Kasumi-1 (cell line): ENCODE measurements at places on chromosomes 2 and 18.

DNA sequence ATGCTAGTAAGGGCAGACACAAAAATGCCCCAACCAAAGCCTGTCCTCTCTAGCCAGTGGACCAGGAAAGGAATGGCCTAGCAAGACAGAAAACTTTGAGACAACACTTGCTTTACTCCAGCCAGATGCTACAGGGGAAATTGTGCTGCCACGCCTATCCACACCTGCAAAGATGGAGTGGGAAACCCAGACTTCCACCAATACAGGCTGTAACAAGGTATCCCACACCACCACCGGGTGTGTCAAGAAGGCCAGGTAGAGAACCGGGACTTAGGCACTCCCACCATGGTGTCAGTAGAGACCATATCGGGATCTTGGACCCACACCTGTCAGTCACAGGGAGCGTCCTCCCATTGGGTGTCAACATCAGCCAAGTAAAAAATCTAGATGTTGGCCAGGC, 16.2 kb upstream of the ESPNL start:
- no peak for DNase-seq

GRCh38 chr2:221569871-221570270, 2.2 kb downstream of the EPHA4 start:
- no peak for DNase-seq

GRCh38 chr18:8709248-8710059, 4.1 kb downstream of the MTCL1 start:
- DNase-seq, result no peak

GRCh38 chr2:232316461-232317330, 61.9 kb upstream of the ALPP start:
- no peak for DNase-seq

GRCh38 chr2:70496819-70497218, 56.8 kb downstream of the TGFA start:
- DNase-seq, result no peak

- DNase-seq, result peak; percentile 17
Observed at GRCh38 chr2:219045937-219046550, 4.7 kb upstream of the CFAP65 start.

GRCh38 chr2:8276026-8276425, 405.8 kb upstream of the ID2 start:
- DNase-seq, result no peak

- DNase-seq, result no peak
Observed at GRCh38 chr18:8121101-8121500, 488.1 kb upstream of the RAB12 start.

- no peak for DNase-seq
Observed at GRCh38 chr2:54568876-54569321, 112.8 kb downstream of the SPTBN1 start.
